ENCODE measurements at places on chromosomes 4 and X.

GRCh38 chrX:38800981-38801845 is at the start of gene MID1IP1:
Gene MID1IP1 (plus strand): TSS chrX:38801459. CDS start chrX:38804947, 3,488 bp downstream.
- peak; percentile 87 for DNase-seq

DNA sequence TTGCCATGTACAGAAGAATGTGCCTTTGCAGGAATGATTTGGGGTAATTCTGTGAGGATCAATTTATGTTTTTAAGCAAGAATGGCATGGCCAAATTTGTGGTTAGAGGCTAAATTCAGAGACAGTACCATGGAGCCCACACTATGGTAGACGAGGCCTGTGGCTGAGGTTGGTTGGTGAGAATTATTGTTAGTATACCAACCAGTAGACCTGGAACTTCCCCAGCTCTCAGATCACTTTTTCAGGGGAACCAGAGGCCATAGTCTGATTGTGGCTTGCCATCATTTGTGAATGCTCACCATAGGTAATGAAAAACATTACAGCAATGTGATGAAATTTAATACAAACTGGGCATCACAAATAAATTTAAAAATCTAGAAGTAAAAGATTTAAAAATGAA is 56.3 kb downstream of the SHISA3 start:
- DNase-seq: no peak

DNA sequence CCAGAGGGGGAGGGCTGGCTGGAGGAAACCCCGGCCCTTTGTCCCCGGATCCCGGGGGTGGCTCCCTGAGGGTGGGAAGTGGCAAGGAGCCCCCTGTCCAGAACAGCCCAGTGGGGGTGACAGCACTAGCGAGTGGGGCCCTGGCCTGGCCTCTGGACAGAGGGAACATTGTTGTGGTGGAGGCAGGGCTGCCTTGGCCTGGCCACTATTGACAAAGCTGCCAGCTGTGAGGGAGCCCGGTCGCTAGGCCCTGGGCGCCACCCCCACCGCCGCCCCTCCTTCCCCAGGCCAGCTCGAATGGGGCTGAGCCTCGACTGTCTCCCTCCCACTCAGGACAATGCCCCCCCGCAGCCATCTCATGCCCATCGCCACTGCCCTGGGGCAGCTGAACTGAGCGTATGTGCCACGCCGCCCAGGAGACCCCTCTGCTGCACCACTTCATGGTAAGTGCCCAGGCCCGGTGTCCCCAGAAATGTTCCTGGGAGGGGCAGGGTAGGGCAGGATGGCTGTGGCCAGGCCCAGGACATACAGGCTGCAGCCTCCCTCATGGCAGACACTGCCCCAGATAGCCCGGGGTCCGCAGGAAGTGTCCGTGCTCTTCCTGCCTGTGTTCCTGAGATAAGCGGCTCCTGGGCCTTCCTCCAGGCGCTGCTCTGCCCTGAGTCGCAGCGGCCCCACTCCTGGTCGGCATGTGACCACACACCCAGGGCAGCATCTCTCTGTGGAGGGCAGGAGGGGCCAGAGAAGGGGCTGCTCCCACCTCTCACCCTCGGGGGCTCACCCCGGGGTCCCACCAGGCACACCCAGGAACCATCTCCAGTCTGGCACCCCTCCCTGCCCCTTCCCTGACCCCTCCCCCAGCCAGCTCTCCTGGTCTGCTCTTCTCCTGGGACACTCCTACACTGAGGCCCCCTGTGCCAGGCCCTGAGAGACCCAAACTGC is 1.4 kb downstream of the PLXNB3 start:
- DNase-seq: no peak

GRCh38 chr4:142085513-142086292 is 449.3 kb downstream of the IL15 start:
- no peak for DNase-seq

DNA sequence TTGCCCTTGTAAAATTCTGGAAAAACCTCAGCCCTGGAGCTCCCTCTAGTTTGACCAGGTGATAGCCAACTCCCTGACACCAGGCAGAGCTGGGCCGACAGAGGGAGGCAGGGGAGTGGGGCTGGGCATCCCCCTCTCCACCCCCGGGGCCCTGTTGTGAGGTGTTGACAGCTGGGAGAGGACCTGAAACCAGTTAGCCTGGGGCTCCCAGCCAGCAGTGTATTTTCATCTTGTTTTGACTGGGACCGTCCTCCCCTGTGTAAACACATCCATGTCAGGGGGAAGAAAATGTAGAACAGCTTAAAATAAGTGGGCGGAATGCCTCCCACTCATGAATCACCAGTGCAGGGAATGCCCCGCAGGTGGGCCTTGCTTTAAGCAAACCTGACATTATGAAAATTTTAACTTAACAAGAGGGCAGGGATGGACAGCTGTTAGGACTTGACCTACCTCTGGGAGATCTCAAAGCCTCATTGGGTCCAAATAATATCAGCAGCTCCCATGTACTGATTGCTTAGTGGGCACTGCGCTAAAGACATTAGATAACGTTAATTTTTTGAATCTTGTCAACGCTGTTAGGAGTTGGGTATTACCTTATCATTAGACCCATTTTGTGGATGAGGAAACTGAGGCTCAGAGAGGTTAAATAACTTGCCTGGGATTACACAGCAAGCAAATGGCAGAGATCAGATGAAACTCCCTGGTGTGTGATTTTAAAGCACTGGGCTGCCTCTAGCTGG is 45.9 kb downstream of the TSC22D3 start:
- no peak for DNase-seq

DNA sequence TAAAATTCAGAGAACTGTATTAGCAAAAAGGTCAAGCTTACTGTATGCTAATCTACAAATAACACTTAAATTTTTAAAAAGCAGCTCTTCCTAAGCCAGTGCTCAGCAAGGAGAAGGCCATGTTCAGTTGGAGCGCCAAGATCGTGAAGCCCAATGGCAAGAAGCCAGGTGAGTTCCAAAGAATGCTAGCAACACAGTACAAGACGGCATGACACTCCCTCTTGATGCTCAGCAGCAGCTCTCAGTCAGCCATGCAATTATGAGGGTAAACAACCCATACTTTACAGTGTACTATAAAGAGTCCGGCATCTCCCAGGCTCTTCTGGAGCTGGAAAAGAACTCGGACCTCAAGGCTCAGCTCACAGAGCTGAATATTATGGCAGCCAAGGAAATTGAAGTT is 34.9 kb downstream of the STX18 start:
- no peak for DNase-seq

GRCh38 chrX:21590012-21590776 is 67.9 kb downstream of the KLHL34 start:
- DNase-seq: no peak

- DNase-seq: no peak
These were observed 338.3 kb upstream of the FSTL5 start for GRCh38 chr4:162502109-162502508.

DNA sequence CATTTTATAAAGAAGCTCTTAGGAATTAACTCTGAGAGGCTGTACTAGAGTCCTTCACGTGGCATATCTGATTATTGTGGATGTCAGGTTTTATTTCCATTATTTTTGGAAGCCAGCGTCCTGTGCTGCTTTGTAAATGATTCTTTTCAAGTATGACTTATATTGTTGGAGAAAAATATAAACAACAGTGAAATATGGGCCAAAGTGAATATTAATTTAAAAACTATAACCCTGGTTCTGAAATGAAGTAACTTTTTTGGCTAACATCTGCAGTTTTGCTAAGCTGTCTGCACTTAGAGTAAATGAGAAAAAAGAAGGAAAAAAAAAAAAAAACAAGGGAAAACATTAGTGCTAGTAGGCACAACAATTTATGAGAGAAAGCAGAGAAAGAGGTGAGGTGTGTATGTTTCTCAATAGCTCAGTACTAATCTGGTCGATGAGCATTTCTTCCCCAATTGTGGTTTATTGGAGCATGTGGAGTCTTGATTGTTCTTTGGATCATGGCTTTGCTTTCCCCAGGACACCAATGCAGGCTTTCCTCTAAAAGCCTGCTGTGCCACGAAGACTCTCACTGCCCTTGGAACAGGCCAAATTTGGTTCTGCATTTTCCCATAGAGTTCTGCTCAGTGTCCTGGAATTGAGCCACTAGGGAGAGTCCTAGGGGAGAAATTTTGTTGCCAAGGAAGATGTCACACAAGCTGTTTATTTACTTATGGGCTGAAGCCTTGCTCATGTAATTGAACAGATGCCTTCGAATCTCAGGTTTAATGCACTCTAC is 273.3 kb downstream of the DKK2 start:
- DNase-seq: no peak

DNA sequence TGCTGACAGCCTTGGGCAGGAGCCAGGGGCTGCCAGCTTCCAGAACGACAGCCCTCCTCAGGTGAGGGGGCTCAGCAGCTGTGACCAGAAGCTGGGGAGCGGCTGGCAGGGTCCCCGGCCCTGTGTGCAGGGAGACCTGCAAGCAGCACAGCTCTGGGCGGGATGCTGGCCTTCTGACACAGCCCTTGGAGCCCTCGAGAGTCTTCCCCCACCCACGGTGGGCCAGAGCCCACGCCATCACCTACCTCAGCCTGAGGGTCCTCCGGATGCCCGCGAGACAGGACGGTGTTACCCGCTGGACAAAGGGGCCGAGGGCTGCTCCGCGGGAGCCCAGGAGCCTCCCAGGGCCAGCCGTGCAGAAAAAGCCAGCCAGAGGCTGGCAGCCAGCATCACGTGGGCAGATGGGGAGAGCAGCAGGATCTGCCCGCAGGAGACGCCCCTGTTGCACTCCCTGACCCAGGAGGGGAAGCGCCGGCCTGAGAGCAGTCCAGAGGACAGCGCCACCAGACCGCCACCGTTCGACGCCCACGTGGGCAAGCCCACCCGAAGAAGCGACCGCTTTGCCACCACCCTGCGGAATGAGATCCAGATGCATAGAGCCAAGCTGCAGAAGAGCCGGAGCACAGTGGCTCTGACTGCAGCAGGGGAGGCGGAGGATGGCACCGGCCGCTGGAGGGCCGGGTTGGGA is 71.8 kb upstream of the CLDN34 start:
- no peak for DNase-seq

All from activated CD8-positive, alpha-beta memory T cell treated with anti-CD3 and anti-CD28 coated beads, Interleukin-2, amount 10 ng/mL, durations not matched to agents 7 days and 5 days (primary cell).